CD8-positive, alpha-beta memory T cell (primary cell): ENCODE measurements at places on chromosomes 3 and 15. TPM values are rescaled to one million over a fixed set of nuclear protein-coding genes. Genes with fewer than 3 reads are reported as not detected.

DNA sequence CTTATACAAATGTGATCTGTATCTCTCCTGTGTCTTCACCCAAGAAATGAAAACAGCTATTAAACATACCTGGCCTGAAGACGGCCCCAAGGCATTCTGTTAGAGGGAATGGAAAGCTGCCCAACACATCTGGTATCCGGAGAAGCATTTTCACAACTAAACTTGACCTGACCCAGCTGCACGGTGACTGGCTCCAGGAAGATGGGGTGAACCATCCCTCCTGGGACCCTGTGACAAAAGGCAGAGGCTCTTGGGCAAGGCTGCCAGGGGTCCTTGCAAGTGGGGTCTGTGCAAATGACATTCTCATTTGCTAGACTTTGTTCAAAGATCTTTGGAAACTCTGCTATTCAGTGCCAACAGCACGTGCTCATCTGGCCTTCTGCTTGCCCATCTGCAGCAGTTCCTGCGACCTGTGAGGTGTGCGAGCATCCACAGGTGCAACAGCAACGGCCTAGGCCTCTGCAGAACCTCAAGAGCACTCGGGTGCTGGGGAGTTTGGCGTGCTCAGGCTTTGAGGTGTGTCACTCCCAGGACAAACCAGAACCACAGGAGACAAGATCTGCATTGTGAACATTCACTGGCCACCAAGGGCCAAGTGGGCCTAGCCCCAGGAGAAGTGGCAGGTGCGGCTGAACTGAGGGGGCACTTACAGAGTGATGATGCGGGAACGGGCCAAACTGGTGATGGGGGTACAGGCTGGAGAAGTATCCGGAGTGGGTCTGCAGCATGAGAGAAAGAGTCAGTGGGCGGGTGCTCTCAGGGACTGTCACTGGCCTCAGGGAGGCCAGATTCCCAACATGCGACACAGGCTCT is 71.8 kb downstream of the SENP2 start:
- no peak for DNase-seq

DNA sequence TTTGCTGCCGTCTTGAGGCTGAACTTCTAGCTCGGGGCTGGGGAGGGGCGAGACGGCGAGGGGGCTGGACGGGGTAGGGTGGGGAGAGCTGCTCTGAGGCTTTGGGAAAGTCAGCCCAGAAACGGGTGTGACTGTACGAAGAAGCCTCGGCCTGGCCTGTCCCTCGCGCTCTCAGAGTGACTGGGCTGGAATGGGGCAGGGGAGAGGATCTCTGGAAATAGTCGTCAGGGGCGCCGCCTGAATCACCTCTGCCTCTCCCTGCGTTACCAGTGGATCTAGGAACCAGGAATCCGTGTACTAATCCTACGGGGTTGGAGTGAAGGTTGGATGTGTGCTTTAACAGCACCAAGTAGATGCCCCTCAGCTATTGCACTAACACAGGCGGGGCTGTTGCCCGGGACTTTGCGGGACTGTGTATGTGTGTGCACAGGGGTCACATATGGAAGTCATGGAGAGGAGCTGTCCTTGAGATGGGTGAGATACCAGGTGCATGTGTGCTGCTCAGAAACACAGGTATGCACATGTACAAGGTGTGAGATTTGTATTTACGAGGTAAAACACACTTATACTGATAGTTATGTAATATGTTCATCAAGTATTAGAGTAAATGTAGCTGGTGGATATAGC is 591 bp downstream of the FOXL2NB start:
- no peak for DNase-seq

GRCh38 chr3:37417297-37418082 is 243.1 kb upstream of the LRRFIP2 start:
- DNase-seq, result no peak

DNA sequence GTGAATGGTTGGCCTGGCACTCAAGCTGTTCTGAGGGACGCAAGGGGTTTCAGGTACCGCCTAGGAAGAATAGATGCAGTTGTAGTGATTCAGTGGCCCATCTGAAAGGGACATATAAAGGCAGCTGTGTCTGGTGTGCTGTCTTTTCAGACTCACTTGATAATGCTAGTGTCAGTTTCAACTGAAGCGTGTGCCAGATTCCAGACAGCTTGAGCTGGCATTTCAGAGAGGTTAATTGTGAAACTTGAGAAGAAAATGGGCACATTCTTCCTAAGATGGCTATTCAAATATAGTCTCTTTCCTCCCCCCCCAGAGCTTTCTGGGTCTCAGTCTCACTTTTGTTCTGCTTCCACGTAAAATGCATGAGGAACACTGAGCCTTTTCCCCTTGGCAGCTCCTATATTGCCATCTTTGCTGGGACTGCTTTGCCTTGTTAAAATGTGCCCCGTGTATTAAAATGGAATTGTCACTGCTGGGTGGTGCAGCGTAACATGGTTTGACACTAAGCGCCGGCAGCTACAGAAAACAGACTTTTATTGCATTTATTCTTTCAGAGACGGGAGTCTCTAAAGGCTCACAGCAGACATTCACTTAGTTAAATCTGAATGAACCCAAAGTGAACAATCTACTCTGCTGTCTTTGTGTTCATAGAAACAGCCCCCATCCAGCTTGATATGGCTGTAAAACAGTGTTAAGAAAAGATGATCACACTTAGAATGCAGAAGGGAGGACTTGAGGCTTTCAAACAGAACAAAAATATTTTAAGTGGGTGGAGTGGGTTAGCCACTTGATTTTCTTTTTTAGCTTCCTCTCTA is 478.7 kb downstream of the RBMS3 start:
- DNase-seq, result no peak

- no peak for DNase-seq
These were observed 739 bp upstream of the AMOTL2 start for GRCh38 chr3:134374791-134375581.

Gene SLCO2A1
- not detected for total RNA-seq

Gene ECT2
- 32.9 TPM for total RNA-seq

Gene POLQ
- total RNA-seq, result 12.4 TPM
